ENCODE measurements at places on chromosomes 7 and 10.

DNA sequence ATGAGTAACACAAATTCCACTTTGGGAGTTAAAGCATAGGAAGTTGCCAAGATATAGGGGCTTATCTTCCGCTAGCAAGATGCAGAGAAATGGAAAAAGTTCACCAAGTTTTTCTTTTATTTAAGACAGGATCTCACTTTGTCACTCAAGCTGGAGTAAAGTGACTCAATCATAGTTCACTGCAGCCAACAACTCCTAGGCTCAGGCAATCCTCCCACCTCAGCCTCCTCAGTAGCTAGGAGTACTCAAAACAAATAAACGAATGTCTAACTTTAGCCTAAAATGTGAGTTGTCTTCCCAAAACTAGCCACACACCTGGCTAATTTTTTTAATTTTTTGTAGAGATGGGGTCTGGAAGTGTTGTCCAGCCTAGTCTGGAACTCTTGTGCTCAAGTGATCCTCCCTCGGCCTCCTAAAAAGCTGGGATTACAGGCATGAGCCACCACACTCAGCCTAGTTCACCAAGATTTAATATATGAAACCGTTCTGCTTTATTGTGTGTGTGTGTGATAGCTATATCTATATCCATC is 9.9 kb downstream of the VIM start:
- DNase-seq: no peak

DNA sequence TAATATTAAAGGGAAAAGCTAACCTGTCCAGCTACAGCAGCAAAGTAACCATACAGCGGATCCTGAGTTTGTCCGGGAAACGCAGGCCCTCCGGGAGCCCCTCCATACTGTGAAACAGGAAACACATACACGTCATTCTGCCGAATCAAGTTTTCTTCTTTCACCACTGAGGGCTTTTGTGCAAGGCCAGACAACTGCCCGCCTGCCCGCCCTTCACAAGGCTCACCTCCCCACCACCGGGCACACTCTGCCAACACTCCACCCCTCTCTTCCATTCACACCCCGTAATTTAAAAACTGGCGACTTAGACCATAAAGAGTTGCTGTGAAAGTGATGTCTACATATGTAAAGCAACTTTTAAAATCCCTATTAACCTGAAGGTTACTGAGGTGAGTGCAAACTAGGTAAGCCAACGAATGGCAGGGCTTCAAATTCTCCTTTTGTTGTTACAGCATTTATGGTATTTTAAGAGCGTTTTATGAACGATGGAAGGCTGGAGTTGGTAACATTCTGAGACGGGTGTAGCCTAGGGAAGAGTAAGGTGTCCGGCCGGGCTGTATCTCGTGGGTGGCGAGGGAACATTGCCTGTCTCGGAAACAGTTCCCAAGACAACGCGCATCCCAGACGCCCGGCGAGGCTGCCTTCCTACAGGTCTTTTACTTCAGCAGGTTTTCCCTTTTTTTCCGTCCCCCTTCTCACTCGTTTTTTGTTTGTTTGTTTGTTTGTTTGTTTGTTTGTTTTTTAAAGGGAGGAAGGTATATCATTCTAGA is 817 bp downstream of the SRI start:
- DNase-seq: peak; percentile 9

GRCh38 chr10:73877533-73878160 is 3.3 kb upstream of the CAMK2G start:
- no peak for DNase-seq

- no peak for DNase-seq
Observed at GRCh38 chr7:136303162-136303561, 326.0 kb upstream of the MTPN start.

GRCh38 chr7:26417911-26418413 is 126.3 kb downstream of the SNX10 start:
- DNase-seq: no peak

GRCh38 chr7:105821527-105821926 is 54.9 kb downstream of the ATXN7L1 start:
- DNase-seq: no peak

DNA sequence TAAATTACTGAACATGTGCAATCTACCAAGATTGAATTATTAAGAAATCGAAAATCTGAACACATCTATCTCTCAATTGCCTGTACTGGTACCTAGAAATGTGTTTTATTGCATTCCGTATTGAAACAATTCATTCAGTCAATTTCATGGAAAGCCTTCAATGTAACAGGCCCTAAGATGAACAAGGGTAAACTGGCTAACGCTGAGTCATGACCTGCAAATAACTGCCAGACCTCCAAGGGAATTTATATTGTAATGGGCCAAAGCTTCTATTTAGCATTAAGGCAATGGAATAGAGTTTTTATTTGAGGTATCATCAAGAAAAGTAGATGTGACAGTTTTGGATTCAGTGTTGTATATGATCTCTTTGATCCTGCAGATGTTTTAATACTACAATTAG is 49.9 kb upstream of the CD36 start:
- no peak for DNase-seq

- DNase-seq: no peak
Observed at GRCh38 chr10:104317269-104317710, 21.0 kb downstream of the ITPRIP start.

- DNase-seq: no peak
Observed at GRCh38 chr10:123269675-123270074, 115.5 kb downstream of the BUB3 start.

- DNase-seq: no peak
Observed at GRCh38 chr10:126777714-126778113, 107.2 kb upstream of the C10orf90 start.

GRCh38 chr7:69062020-69062765 is 536.1 kb upstream of the AUTS2 start:
- DNase-seq: no peak

GRCh38 chr10:85226596-85226995 is 898.2 kb downstream of the CCSER2 start:
- DNase-seq: no peak

- no peak for DNase-seq
Observed at GRCh38 chr7:22952306-22953015, 61.5 kb downstream of the HYCC1 start.

GRCh38 chr7:18834577-18834976 is 282.9 kb downstream of the TWIST1 start:
- DNase-seq: no peak

DNA sequence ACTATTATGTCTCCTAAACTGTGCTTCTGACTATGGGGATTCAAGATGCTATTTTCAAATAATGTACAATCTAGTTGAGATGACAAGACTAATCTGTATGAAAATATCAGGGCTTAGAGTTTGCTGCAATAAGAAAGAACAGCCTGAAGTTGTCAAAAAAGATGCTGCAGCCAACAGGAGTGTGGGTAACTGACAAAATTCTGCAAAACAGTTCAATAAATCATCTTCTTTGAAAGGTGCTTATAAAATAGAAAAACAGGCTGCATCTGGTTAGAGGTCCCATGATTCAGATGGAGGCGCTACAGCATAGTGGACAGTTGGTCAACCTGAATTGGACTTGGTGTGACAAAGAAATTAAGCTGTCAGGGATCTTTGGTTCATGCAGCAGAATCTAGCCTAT is 511.0 kb downstream of the XPNPEP1 start:
- DNase-seq: no peak

DNA sequence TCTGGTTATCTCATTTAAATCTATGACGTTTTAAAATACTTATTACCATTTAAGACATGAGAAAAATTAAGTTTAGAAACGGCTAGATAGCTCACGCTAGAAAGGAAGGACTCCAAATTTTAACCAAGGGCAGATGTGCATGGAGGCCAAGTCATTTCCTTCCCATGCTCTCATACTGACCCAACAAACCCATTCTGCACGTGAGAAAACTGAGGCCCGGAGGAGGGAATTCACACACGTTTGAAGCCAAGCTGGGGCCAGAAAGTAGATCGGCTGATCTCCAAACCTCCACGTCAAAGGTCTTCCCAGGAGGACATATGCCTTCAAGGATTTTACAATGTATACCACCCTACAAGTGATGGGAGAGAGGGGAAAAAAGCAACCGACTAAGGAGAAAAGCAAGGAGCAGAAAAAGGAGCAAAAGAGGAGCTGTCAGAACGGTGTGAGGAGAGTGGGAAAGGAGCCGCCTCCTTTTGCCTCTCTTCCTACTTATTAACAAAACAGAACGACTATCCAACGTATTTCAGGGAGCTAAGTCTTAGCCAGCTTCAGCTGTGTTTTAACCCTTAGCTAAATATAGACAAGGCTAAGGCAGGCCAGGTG is 645 bp upstream of the SIRT1 start:
- DNase-seq: no peak

- no peak for DNase-seq
Observed at GRCh38 chr10:95759233-95759826, 3.4 kb downstream of the ENTPD1 start.

GRCh38 chr7:54397836-54398612 is 144.2 kb upstream of the VSTM2A start:
- DNase-seq: no peak

- no peak for DNase-seq
Observed at GRCh38 chr7:38171623-38172391, 6.2 kb upstream of the STARD3NL start.

DNA sequence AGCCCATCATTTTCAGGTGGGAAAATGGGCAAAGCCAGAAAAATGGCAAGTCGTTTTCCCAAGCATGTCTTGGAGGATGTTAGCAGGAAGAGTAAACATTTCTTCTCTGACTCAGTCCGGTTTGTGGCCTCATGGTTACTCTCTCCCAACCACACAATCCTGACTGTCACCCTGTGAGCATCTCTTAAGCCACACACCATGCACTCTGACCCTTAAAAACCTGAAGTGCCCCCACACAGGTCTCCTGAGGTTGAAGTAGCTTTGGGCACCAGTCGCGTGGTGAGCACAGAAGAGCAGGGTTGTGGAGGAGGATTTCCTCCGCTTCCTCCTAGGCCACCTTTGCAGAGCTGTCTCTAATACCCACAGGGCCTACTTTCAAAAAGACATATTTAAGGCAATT is 387.3 kb upstream of the NPVF start:
- DNase-seq: no peak
